IPS DF 6.9 (cell line): ENCODE measurements at places on chromosomes 12 and 14.

DNA sequence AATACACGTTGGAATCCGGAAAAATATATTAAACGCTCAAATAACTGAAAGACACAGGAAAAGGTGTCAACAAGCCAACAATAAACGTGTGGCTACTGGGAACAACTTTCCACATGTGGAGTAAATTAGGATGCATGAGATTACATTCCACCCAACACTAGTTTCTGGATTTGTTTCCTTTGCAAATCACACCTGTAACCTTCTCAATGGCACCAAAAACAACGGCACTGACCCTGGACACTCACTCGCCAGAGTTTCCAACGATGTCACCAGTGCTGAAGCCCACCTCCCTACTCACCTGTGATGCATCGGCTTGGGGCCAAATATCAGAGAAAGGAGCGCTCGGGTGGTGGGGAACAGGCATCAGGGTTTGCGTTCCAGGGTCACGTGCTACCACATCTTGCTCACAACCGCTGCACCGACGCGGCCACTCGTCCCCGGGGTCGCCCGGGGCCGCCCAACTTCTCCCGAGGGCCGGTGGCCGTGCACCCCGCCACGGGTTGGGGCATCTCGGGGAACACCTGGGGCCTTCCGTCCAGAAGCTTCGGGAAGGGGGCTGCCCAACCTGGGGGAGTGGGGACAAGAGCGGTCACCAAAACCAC lies 629 bp downstream of the PRDM4 start:
- no peak for DNase-seq

- no peak for DNase-seq
Observed at GRCh38 chr14:92945544-92945943, 22.6 kb downstream of the CHGA start.

DNA sequence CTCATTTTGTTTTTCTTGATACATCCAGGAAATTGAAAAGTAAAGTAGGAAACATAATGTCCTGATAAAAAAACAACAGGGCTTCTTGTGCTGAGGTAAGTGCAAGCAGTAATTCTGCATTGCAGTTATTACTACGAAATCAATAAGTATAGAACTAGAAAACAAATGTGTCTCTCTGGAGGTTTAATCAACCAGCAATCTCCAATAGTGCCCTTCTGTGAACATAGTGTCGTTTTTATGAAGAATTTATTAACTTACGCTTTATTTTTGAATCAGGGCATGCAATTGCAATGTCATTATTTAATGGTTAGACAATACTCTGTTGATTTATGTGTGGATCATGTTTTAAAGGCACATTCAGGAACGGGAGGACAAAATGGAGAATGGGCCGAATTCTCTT lies 494.1 kb upstream of the NOVA1 start:
- no peak for DNase-seq

- no peak for DNase-seq
Observed at GRCh38 chr14:73026243-73026844, 562 bp downstream of the ZFYVE1 start.

DNA sequence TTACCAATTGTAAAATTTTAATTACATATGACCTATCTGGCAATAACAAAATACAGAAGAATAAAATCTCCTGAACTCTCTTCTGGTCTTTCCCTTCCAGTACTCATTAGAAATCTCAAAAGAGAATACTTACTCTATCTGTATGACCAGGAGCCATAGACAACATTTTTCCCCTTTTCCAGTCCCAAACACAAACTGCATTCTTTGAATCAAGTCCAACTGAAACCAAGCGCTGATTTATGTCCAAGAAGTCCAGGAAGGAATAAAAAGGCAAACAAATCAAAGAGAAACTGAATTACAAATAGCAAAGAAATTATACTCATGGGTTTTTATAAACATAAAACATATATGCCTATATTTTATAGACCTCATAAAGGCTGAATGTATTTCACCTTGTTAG lies 46.7 kb downstream of the EML5 start:
- DNase-seq: no peak

DNA sequence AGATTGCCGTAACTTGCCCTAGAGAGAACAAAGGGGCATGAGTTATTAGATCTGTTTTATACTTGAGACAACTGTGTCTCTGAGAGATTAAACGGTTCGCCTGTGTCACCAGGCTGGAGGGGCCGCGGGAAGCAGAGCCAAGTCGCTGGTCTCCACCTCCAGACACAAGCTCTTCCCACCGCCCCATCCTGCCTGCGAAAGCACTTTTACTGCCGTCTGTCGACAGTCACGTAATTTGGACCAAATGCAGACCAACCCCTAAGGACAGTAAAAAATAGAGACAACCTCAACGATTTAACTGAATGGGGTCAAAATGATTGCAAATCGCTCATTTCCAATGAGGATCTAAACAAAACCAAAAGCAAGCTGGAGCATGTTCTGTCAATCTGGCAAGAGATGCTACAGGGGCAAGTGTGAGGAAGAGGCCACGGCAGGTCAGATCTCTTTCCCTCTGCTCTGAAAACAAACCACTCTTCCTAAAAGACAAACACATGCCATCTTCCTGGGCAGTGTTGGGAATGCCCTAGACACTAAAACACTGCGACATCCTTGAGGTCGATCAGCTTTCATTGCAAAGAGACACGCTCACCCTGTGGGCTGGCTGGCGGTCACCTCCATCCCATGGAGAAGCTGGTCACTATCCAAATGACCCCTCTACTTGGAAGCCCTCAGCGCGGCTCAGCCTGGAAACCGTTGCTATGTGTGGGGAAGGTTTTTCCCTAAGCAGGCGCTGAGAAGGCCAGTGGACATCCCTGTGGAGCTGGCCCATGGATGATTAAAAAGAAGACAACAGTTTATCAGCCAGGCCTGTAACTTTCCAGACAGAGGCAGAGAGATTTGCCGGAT lies 17.1 kb downstream of the GSC start:
- no peak for DNase-seq

DNA sequence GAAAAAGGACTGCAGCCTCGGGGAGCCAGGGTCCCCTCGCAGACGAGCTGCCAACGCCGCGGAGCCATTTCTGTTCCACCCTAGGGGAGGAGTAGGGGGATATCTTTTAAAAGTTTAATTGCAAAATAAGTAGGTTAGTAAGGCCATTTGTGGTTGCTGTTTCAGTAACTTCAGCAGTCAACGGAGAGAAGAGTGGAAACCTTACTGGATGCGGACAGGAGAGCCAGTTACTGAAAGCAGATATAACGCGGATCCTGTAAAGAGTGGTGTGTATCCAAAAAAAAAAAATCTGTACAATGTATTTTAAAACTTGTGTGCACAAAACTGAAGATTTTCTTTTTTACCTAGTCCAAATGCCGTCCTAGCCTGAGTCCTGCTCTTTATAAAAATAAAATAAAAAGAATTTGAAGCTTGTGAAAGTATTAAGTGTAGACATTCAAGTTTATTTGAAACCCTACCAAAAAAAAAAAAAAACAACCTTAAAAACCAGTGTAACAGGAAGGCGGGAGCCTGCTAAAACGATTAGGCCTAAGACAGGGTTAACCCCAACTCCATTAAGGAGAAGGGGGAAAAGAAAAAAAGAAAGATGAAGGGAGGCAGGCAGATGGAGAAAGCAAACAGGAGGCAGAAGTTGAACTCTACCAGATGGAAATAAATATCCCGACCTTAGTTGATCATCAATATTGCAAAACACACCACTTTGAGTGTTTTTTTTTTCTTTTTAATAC lies 1.0 kb upstream of the BTG1 start:
- DNase-seq: no peak

- DNase-seq: no peak
Observed at GRCh38 chr12:91591639-91591987, 409.0 kb upstream of the DCN start.

DNA sequence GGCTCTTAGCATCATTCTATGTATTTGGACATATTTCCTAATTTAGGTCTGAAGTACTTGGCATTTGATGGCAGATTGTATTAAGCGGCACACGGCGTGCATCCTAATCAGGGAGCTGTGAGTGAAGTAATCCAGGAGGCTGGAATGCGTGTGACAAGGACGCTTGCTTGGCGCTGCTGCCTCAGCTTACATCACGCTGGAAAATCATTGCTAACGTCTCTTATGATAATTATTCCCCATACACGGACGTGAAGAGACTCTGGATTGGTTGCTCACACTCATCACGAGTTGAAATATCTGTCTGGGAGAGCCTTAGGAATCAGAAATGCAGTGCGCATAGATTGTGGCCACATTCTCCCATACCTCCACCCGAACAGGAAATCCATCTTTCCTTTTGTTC lies 85.3 kb downstream of the FBXW8 start:
- DNase-seq: no peak

GRCh38 chr12:118436986-118437385 lies 60.6 kb downstream of the SUDS3 start:
- no peak for DNase-seq

GRCh38 chr14:47302121-47302520 lies 373.3 kb downstream of the MDGA2 start:
- DNase-seq: no peak

DNA sequence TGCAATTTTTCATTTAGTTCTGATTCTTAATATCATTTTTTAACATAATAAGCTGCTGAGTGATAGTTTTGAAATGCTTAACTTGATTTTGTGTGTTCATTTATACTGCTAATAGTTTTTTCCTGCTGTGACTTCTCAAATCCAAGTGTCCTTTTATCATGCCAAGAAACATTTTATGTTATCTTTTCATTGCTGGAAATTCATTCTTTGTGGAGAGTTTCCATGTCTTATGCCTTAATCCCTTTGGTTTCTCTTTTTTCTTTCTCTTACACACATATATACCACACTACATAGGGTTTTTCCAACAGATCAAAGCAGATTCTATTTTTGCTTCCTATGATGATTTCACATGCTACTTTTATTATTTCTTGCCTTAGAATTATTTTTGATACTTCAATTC lies 981.1 kb downstream of the SLC6A15 start:
- no peak for DNase-seq

GRCh38 chr12:7877420-7877819 lies 4.7 kb upstream of the SLC2A14 start:
- DNase-seq: no peak

GRCh38 chr12:121773011-121773777 lies 20.3 kb downstream of the RHOF start:
- DNase-seq: peak; percentile 70

DNA sequence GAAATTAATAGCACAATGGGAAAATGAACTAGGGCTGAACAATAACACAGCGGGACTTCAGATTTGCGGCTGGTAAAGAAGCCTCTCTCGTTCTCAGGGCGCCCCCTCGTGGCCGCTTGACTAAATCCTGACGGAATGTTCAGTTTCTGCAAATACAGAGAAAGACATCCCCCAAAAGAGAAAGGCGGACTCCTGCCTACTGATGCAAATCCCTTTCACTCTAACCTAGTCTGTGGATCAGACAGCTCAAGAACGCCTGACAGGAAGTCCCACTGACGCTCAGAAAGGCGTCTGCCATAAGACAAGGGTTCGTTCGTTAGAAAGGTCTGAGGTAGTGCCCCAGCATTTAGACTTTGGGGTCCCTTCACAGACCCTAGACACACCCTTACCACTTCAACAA lies 2.5 kb downstream of the NUAK1 start:
- DNase-seq: peak; percentile 79

DNA sequence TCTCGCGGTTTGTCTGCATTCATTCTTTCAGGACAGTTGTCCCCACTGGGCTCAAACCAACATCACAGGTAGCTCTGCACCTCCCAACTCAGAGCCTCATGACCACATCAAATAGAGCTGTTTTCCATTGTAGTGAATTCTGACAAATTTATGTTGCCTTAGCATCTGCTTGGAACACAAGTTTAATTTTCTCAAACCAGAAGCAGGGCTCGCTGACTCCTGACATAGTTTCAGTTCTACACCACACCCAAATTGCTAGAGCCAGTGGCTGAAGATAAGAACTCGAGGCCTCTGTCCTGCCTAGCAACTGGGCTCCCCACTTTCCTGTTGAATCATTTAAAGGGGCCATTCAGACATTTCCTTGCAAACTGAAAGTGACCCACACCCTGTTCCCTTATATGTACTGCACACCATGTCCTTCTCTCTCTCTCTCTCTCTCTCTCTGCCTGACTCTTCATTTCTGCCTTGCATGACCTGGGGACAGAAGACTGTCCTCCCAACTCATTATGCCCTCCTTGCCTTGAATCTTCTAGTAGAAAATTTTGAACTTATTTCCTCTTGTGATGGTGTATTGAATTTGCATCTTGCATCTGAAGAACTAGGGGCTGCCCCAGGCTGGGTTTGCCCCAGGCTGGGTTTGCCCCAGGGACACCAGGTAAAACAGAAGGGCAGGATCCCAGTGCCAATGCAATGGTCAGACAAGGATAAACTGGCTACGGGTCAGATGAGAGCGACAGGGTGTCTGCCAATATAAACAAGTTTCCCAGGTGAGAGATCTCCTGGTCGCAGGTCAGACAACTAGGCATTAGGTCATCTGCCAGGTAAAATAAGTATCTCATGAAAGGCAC lies 9.7 kb upstream of the WSCD2 start:
- no peak for DNase-seq

GRCh38 chr12:16949371-16949770 lies 343.4 kb upstream of the LMO3 start:
- no peak for DNase-seq

DNA sequence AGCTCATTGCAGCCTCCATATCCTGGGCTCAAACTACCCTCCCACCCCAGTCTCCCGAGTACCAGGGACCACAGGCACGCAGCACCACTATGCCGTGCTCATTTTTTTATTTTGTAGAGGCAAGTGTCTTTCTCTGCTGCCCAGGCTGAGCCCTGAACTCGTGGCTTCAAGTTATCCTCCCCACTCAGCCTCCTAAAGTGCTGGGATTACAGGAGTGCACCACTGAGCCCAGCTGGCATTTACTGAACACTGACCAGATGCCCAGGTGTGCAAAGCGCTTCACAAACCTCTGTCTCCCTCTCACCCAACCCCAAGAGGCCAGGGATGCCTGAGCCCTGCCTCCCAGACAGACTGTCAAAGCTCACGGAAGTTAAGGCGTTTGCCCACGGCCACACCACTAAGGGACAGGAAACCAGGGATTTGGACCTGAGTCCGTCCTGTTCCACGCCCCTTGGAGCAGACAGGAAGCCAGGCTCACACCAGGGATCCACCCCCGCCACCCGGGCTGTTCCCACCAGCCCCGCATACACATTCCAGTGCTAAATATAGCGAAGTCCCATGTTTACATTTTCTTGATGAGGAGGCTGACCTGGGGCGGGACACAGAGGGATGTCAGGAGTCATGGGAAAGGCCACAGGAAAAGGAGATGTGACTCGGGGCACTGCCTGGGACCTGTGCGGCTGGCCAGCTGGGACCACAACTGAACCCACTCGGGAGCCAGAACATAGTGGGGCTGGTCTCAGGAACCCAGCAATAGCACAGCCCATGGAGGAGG lies 51.2 kb downstream of the TESC start:
- no peak for DNase-seq
